ENCODE measurements at places on chromosomes 11 and 22. TPM values are rescaled to one million over a fixed set of nuclear protein-coding genes. Genes with fewer than 3 reads are reported as not detected.

GRCh38 chr11:76806131-76806530 is 23.0 kb downstream of the TSKU start:
- no peaks in the 10 kb centered on the region for H3K36me3 ChIP-seq
- H3K4me1 ChIP-seq = no peaks in the 10 kb centered on the region
- H3K27ac ChIP-seq = no peak overlapping the region
- no peak overlapping the region for H3K4me3 ChIP-seq

GRCh38 chr11:16788141-16789062 is 50.0 kb downstream of the C11orf58 start:
- H3K4me1 ChIP-seq = no peaks in the 10 kb centered on the region
- no peak overlapping the region for H3K4me3 ChIP-seq
- no peak overlapping the region for H3K27ac ChIP-seq
- H3K36me3 ChIP-seq = no peaks in the 10 kb centered on the region
- DNase-seq = peak; percentile 83

DNA sequence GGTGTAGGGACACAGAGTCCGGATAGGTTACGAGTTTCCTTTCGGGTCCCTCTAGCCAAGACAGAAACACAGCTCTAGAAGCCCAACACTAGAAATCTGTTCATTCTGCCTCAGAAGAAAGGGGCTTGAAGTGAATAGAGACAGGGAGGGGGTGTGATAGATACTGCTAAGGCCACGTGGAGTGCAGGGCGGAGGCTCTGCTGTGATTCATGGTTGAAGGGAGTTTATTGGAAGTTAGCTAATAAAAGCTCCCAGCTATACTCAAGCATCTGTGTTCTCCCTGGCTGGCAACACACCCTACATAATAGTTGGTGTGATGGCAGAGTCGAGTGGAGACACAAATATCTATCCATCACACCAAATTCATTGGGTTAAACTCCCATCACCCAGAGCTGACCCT is 337.4 kb downstream of the CADM1 start:
- no peak for DNase-seq
- H3K4me1 ChIP-seq = peaks cover 10% of the 10 kb centered on the region
- H3K4me3 ChIP-seq = no peak overlapping the region
- no peaks in the 10 kb centered on the region for H3K27me3 ChIP-seq
- H3K36me3 ChIP-seq = no peaks in the 10 kb centered on the region

The OR8G1 gene
- not detected for total RNA-seq

DNA sequence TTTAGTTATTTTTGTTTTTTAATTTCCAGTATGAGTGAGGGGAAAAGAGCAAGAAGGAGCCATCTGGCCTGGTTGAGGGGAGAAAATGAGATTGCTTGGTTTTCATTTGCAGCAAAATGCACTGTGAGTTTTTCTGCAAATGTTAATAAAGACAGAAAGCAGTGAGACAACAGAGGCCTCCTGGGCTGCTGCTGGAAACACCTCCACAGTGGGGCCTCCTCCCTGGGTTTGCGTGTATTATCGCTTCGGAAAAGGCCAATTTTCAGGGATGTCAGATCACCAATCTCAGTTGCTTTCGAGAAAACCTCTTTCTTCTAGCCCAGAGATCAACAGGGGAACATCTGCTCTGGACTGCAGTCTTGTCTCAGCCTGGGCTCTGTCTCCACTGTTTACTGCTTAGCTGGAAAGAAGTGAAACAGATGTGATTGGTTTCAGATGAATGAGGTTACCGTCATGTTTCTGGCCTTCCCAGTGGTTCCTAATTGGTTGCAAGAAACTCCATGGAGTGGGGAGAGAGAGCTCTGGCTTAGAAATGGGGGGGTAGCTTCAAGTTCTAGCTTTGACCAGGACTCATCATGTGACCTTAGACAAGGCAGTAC is 17.3 kb downstream of the TSPAN18 start:
- DNase-seq = no peak
- H3K4me3 ChIP-seq = no peak overlapping the region
- H3K36me3 ChIP-seq = no peaks in the 10 kb centered on the region
- H3K4me1 ChIP-seq = peaks cover 17% of the 10 kb centered on the region

DNA sequence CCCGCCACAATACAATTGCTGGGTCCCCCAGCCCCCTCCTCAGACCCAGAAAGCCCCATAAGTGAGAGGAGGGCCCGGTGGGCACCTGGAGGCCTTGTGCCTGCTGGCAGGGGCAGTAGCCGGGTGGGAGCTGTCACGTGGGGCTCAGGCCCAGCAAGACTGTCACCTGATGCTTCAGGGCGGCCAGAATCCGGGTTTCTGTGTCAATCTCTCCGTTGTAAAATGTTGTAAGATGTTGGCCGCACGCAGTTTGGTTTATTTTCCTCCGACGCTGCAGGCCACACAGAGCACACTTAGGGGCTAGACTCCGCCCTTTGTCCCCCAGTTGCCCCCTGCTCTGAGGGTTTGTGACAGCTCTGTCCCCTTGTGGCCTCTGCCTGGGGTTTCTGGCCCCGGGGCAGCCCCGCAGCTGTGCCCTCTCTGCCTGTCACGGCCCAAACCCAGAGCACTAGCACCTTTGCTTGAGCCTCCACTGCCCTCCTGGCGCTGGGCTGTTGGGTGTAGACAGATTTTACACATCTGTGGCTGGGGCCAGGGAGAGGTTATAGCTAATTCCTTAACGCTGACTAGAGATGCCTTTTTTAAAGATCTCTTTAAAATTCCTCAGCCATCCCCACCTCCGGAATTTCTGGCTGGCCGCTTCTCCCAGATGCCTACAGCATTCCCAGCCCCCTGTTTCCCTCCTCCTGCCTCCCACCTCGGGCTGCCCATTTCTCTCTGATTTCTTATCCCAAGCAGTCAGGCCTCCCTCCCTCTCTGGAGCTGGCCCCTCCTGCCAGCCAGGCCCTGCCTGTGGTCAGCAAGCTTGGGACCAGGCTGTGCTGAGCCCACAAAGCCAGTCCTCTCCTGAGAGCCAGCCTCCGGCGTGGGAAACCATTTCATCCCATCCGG is 3.2 kb upstream of the PRR5 start:
- H3K27ac ChIP-seq = no peak overlapping the region
- peaks cover 8% of the 10 kb centered on the region for H3K27me3 ChIP-seq
- no peaks in the 10 kb centered on the region for H3K4me1 ChIP-seq
- peak; percentile 75 for DNase-seq
- H3K4me3 ChIP-seq = no peak overlapping the region

DNA sequence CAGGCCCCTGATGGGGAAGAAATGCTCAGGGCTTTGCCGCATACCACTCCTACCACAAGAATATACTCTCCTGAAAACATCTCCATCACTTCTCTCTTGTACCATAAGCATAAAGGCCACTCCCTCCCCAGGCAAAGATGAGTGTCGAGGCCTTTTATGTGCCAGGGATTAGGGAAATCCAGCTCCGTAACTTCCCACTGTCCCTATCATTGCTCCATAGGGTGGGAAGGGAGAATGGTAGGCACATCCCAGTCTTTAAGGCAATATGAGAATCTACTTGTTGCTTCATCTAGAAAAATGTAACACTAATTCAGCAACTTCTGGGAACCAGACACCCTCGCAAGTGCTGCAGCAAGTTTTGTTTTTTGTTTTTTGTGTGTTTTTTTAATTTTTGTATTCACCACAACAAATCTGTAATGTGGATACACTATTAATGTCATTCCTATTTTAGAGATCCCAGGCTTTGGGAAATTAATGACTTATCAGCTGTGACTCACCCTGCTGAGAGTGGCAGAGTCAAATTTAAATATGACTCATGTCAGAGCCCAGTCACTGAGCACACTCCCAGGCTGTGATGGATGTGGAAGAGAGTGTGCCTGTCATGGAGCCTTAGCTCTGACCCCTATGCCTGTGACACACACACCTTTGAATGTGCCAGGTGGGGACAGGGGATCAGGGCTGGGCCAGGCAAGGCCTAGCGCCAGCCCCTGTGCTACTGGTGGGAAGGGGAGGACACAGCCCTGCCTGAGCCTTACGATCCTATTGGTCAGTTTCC is 23.4 kb downstream of the PANX1 start:
- H3K4me1 ChIP-seq = peaks cover 17% of the 10 kb centered on the region
- no peak overlapping the region for H3K4me3 ChIP-seq
- no peaks in the 10 kb centered on the region for H3K27me3 ChIP-seq
- no peak overlapping the region for H3K27ac ChIP-seq

GRCh38 chr22:44289414-44290171 is 23.2 kb downstream of the SHISAL1 start:
- H3K27me3 ChIP-seq = no peaks in the 10 kb centered on the region
- H3K4me3 ChIP-seq = no peak overlapping the region
- DNase-seq = peak; percentile 89
- H3K36me3 ChIP-seq = peaks cover 8% of the 10 kb centered on the region

GRCh38 chr11:77542296-77542695 is 47.5 kb upstream of the AQP11 start:
- no peaks in the 10 kb centered on the region for H3K27me3 ChIP-seq
- no peaks in the 10 kb centered on the region for H3K36me3 ChIP-seq
- H3K27ac ChIP-seq = no peak overlapping the region
- H3K4me3 ChIP-seq = no peak overlapping the region
- no peaks in the 10 kb centered on the region for H3K4me1 ChIP-seq
- no peak for DNase-seq

GRCh38 chr11:127106938-127107337 is 106.4 kb upstream of the KIRREL3 start:
- H3K27me3 ChIP-seq = no peaks in the 10 kb centered on the region
- no peak overlapping the region for H3K4me3 ChIP-seq
- no peak for DNase-seq
- no peaks in the 10 kb centered on the region for H3K36me3 ChIP-seq
- H3K4me1 ChIP-seq = peaks cover 12% of the 10 kb centered on the region

The NFAM1 gene
- total RNA-seq = 0.68 TPM

Measured in H9 (cell line).